ENCODE measurements at places on chromosomes 5 and 9. TPM values are rescaled to one million over a fixed set of nuclear protein-coding genes. Genes with fewer than 3 reads are reported as not detected.

Gene FOXI1
- not detected for total RNA-seq

Gene PRLR
- 0.05 TPM for total RNA-seq

Gene OTULIN
- total RNA-seq, result 47.0 TPM

Gene NRARP
- 1.2 TPM for total RNA-seq

Gene C5orf58
- total RNA-seq, result not detected

Gene UCK1
- 19.1 TPM for total RNA-seq

Gene EGR1
- total RNA-seq, result 3.2 TPM

Gene BTNL9
- not detected for total RNA-seq

Gene LMAN2
- 397 TPM for total RNA-seq

Gene CCDC187
- total RNA-seq, result not detected

Gene ZNF300
- total RNA-seq, result 3.0 TPM

Gene ZNF367
- 45.4 TPM for total RNA-seq

Gene RNF183
- not detected for total RNA-seq

Gene ADAMTS16
- 7.5 TPM for total RNA-seq

Gene CCDC183
- 0.16 TPM for total RNA-seq

Gene SARDH
- total RNA-seq, result 15.3 TPM

Gene C9orf153
- not detected for total RNA-seq

Gene TERT
- total RNA-seq, result 5.0 TPM

Gene TLX3
- total RNA-seq, result not detected

Gene TMEM174
- not detected for total RNA-seq

Measured in SJSA1 (cell line).